Stimulated activated CD4-positive, alpha-beta T cell treated with anti-CD3 and anti-CD28 coated beads, Interleukin-1b, Interleukin-23, amount 100 ng/mL, for 48 hours (primary cell): ENCODE measurements at places on chromosomes 16 and 17.

- no peak for DNase-seq
Observed at GRCh38 chr16:12147681-12148080, 171.1 kb downstream of the SNX29 start.

GRCh38 chr16:28554634-28555423 lies 1.1 kb downstream of the SGF29 start:
- no peak for DNase-seq

- no peak for DNase-seq
Observed at GRCh38 chr16:50731989-50732832, 9.7 kb upstream of the CYLD start.

GRCh38 chr17:9671559-9671958 lies 26.2 kb downstream of the USP43 start:
- no peak for DNase-seq

DNA sequence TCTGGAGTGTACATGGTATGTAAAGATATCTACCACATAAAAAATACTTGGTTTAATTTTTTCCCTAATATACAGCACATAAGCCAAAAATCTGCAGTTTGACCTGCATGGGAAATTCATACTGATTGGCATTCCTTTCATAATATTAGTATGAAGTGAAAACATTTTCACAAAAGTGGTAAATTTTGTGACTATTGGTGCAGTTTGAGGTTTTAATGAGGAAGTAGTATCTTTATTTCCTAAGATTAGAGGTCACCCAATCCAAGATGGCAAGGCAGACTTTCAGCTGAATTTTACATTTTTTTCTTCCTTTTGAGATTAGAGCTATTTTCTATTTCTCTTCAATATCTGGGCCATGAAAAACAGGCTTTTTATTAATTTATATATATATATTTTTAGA lies 21.2 kb downstream of the METTL9 start:
- DNase-seq: no peak

GRCh38 chr16:30778549-30779244 lies 8.3 kb downstream of the ZNF629 start:
- DNase-seq: no peak

GRCh38 chr16:48629016-48629415 lies 19.0 kb upstream of the N4BP1 start:
- DNase-seq: no peak
